Amygdala (tissue), 56 donors: ENCODE measurements at places on chromosomes 3 and 15.

GRCh38 chr15:31223478-31224350 is 102.9 kb upstream of the KLF13 start:
- DNase-seq: peak; percentile 14

GRCh38 chr15:64697911-64698369 is 77.4 kb downstream of the RBPMS2 start:
- DNase-seq: no peak

- DNase-seq: peak; percentile 81
These were observed 203.9 kb downstream of the TLE3 start for GRCh38 chr15:69893863-69894262.

- DNase-seq: no peak
These were observed 36.2 kb downstream of the ZPLD1 start for GRCh38 chr3:102471001-102471400.

- DNase-seq: no peak
These were observed 392.6 kb upstream of the THBS1 start for GRCh38 chr15:39188314-39188713.

GRCh38 chr3:121752261-121752660 is 2.7 kb upstream of the GOLGB1 start:
- DNase-seq: no peak

DNA sequence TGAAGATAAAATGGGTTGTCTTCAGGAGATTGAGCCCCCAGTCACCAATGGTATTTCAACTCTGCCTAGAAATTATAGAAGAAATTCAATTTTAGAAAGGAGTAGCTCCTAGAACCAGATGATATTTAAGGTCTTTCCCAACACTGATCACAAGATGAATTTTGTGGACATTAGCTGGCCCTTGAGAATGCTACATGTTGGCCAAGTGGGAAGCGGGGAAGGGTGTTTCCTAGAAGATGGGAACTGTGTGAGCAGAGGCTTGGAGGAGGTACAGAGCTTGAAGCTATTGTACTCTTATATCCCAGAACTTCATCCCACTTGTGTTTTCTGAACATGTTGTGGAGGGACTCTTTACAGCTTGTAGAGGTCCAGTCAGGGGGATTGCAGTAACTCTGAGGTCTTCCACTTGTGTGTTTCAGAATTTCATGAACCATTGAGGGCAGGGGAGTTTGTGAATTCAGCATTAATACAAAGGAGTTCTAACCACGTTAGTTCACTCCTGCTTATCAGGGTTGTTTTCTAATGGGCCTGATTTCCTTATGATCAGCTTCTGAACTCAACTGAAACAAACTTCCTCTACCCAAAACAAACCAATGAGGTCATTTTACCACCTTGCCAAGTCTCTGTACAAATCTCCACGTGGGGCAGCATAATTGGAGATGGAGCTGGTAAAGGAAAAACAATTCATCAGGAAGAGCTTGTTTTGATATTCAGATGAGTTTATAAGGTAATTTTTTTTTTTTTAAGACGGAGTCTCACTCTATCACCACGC is 152.6 kb upstream of the TPM1 start:
- DNase-seq: no peak
